ENCODE measurements at places on chromosomes 7 and 10.
A peak's percentile ranks its signal among the peaks of the same experiment; 100 is the strongest.

DNA sequence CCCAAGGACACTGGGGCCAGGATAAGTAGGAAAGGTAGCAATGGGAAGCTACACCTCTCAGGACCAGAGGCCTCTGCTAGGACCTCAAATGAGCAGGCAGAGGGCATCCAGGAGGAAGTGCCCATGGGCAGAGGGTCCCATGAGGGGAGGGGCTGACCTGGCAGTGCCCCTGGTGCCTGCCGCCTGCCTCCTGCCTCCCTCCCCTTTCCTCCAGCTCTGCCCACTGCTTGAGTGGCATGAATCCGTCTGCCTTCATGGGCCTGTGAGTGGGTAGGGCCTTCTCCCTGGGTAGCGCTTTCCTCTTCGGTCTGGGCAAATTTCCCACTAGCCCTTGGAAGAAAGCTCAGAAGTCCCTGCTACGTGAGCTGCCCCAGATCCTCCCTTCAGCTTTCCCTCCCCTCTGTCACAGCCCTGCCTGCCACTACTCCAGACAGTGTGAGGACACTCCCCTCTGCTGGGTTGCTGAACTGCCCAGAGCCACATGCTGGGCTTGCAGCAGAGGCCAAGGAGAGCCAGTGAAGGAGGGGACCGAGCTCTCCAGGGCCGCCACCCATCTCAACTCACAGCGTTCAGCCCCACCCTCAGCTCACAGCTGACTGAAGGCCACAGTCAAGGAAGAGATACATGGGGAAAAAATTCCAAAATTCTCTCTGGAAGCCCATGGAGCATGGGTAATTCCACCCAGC is 141.4 kb downstream of the ARHGAP22 start:
- H3K27me3 ChIP-seq = peaks cover 16% of the 10 kb centered on the region
- H3K4me3 ChIP-seq = no peak overlapping the region
- no peak for DNase-seq
- H3K27ac ChIP-seq = no peak overlapping the region

GRCh38 chr10:92047215-92047614 is 123.6 kb downstream of the BTAF1 start:
- no peak for DNase-seq
- H3K27me3 ChIP-seq = no peaks in the 10 kb centered on the region
- H3K36me3 ChIP-seq = no peaks in the 10 kb centered on the region
- no peaks in the 10 kb centered on the region for H3K4me1 ChIP-seq
- H3K4me3 ChIP-seq = no peak overlapping the region

- no peaks in the 10 kb centered on the region for H3K36me3 ChIP-seq
- H3K27ac ChIP-seq = peak overlapping the region; percentile 70
- no peak for DNase-seq
- peaks cover 37% of the 10 kb centered on the region for H3K4me1 ChIP-seq
- peak overlapping the region; percentile 94 for H3K4me3 ChIP-seq
Measured at GRCh38 chr7:74289659-74290552, 699 bp downstream of the CLIP2 start.

DNA sequence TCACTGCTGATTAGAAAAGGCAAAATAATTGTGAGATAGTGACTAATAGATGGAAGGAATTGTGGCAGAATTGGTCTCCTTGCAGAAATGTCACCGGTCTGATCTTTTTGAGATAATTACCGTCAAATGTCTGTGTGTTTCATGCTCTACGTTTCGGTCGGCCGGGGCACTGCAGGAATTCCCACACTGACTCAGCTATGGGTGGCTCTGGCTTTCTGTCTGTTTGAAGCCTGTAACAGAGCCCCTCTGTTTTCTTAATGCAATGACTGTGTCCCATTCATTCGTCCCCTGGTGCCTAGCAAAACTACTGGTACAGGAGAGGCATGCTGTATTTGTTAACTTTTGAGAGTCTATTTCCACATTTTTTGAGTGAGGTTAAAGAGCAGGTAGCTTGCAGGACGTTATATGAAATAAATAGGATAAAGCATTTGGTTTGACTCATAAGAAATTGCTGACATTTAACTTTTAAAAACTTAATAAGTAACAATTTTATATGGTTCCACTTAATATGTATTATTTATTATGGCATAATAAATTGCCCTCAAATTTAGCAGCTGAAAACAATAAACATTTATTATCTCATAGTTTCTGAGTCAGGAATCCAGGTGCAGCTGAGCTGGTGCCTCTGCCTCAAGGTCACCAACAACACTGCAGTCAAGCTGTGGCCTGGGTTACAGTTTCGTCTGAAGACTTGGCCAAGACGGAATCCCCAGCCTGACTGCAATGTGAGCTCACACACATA is 53.3 kb upstream of the CTBP2 start:
- no peak for DNase-seq
- H3K27ac ChIP-seq = no peak overlapping the region
- H3K4me1 ChIP-seq = peaks cover 5% of the 10 kb centered on the region

GRCh38 chr7:73858807-73859206 is 2.2 kb upstream of the TMEM270 start:
- no peak overlapping the region for H3K4me3 ChIP-seq
- no peak overlapping the region for H3K27ac ChIP-seq
- no peaks in the 10 kb centered on the region for H3K4me1 ChIP-seq
- no peaks in the 10 kb centered on the region for H3K36me3 ChIP-seq
